ENCODE measurements at places on chromosomes 1 and 21.
A peak's percentile ranks its signal among the peaks of the same experiment; 100 is the strongest.

DNA sequence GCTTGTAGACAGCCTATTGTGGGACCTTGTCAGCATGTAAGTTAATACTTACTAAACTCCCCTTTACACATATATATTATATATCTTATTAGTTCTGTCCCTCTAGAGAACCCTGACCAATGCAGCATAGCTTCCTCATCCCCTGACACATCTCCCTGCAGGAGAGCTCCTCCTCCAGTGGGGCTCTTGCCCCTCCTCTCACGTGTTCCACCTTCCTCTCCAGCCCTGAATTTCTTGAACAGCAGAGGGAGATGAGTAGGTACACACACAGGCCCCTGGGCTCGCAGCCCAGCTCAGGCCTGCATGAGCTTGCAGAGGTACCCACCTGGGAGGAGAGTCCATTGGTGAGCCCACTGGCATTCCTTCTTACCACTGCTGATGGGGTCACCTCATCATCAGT lies 27.3 kb upstream of the GOLT1A start:
- no peak for DNase-seq

GRCh38 chr1:227999056-227999930 lies 7.5 kb upstream of the WNT3A start:
- peak; percentile 42 for DNase-seq

- DNase-seq: no peak
Measured at GRCh38 chr1:217562229-217562878, 68.5 kb downstream of the GPATCH2 start.

DNA sequence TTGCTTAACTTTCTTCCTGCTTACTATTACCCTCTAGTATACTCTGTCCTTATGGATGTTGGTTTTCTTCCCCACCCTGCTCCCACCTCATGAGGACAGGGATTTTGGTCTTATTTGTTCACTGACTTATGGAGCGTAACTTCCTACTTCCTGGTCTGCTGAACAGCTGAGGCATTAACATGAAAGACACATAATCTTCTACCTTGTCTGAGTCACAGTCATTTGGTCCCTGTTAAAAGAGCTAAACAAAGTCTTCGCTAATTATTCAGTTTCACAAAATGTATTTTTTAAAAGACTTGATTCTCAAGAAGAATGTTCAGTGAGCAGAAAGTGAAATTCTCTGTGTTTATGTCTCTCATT lies 18.5 kb downstream of the RNASEL start:
- DNase-seq: no peak

DNA sequence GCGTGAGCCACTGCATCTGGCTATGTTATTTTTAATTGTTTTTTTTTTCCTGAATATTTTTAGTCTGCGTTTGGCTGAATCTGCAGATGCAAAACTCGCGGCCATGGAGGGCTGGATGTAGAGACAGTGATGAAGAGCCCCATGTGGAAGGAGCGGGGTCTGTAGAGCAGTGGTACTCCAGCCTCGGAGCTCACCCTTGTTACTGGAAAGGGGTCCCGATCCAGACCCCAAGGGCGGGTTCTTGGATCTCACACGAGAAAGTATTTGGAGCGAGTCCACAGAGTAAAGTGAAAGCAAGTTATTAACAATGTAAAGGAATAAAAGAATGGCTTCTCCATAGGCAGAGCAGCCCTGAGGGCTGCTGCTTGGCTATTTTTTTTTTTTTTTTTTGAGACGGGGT lies 2.7 kb downstream of the TRPM2 start:
- DNase-seq: no peak

- no peak for DNase-seq
Measured at GRCh38 chr1:42670425-42670824, 11.8 kb upstream of the YBX1 start.

DNA sequence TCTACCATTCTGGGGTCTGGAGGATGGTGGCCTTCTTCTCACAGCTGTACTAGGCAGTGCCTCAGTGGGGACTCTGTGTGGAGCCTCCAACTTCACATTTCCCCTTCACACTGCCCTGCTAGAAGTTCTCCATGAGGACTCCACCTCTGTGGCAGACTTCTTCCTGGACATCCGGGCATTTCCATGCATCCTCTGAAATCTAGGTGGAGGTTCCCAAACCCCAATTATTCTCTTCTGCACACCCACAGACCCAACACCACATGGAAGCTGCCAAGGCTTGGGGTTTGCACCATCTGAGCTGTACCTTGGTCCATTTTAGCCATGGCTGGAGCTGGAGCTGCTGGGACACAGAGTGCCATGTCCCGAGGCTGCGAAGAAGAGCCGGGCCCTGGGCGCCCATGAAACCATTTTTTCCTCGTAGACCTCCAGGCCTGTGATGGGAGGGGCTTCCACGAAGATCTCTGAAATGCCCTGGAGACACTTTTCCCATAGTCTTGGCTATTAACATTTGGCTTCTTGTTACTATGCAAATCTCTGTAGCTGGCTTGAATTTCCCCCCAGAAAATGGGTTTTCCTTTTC lies 170.5 kb downstream of the FOXD2 start:
- DNase-seq: no peak

DNA sequence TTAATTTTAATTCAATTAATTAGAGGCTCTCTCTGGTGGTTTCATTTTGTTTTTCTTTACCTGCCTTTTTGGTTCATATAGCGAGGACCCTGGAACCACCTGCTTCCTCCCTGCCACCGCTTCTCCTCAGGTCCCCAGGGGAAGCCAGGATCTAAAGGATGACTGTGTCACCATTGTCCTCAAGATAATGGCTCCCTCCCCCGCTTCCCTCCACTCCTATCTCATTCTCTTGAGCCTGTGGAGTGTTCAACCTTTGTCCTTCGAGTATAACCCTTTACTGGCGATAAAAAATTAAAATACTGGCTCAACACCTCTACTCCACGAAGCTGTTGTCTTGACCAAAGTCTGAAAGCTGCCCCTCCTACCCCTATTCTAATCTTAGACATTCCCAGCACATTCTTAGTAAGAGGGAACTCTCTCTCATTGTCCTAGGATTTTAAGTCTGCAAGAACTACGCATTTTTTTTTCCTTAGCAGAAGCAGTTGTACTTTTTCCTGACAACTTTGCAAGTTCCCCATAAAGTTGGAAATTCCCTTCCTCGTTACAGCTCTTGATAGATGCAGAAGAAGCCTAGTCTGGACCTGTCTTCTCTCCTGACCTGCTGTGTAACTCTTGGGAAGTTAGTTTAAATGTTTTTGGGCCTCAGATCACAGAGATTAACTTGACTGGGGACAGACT lies 12.6 kb upstream of the MAPKAPK2 start:
- no peak for DNase-seq

DNA sequence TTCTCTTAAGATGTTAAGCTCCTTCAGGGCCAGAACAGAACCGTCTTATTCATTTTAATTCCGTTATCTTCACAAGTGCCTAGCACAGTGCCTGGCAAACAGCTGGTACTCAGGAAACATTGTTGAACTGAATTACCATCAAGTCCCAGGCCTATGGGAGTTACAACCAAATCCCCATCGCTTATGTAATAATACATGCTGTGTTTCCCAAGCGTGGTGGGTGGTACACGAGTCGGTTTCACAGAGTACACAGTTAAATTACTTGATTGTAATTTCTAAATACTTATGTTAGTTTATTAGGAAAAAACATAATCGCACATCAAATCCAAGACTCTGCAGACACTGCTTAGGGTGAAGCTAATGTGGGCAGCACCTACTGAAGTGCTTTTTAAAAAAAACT lies 1.0 kb downstream of the ANGEL2 start:
- no peak for DNase-seq

- DNase-seq: no peak
Measured at GRCh38 chr21:44926331-44927101, 5.8 kb upstream of the ITGB2 start.

DNA sequence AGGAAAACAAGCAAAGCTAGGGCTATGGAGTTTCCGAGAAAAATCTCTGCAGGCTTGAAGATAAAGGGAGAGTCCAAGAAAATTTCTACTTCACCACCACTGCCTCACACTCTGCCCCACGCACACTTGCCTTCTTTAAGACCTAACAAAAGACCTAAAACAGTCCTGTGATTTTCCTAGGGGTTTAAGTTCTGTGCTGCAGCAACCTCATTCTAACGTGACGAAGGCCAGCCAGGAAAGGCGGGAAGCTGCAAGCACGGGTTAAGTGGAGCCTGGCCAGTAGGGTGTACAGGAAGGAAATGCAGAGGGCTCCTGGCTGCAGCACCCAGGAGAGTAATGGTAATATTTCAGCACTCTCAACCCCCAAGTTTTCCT lies 1.5 kb downstream of the SPATA6 start:
- DNase-seq: no peak

GRCh38 chr1:5564578-5565257 lies 427.5 kb downstream of the NPHP4 start:
- no peak for DNase-seq

DNA sequence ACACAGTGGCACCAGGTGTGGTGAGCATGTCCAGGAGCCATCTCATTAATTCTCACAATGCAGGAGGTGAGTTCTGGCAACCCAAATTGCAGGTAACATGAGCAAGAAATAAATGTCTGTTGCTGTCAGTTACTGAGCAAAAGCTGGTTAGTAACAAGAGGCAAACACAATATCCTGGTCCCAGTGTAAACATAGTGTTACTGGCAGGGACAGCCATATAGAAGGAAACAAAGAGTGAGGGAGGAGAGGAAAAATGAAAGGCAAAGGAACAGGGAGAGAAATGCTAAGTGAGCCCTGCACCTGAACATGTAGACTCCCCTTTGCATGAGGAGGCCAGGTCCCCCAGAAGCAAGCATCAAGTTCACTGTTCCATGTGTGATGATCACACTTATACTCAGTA lies 203.6 kb downstream of the TRABD2B start:
- DNase-seq: no peak

DNA sequence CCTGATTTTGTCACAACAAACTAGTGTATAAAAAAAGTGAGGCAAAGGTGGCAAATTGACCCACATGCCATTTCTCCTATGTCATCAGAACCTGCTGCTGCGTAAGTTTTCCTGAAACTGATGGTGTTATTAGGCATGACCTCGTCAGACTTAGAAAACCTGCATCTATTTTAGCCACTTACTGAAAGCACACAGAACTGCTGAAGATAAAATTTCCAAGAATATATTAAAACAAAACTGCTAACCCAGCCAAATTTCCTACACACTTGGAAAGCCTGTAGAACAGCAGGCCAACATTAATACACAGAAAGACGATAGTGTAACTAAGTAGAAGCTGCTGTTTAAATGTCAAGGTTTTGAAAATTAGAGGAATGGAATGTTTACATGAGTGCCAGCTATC lies 674.5 kb upstream of the CXADR start:
- DNase-seq: no peak

DNA sequence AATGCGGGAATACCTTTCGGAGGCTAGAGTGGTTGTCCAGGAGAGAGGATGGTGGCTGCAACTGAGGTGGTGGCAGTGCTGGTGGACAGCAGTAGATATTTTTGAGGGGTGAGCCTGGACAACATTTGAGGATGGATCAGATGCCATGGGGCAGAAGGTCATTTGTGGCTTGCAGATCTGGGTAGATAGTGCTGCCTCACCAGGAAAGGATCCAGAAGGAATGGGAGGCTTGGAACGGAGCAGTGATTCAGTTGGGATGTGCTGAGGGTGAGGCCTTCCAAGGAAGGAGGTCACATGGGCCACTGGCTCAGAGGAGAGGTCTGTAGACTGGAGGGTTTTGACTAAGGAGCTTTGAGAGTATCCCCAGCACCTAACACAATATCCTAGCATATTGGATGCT lies 110.8 kb upstream of the KAZN start:
- no peak for DNase-seq

GRCh38 chr1:16073490-16074119 lies at the start of gene FAM131C:
Gene FAM131C, minus strand, starts transcription at chr1:16073651. Its CDS starts 209 bp downstream, at chr1:16073442.
- peak; percentile 16 for DNase-seq

All from activated CD4-positive, CD25-positive, alpha-beta regulatory T cell (primary cell).